ENCODE measurements at places on chromosomes 12 and 14.
A peak's percentile ranks its signal among the peaks of the same experiment; 100 is the strongest.

GRCh38 chr14:20197459-20197858 lies 6.8 kb downstream of the OR11G2 start:
- no peak for DNase-seq

- no peak for DNase-seq
These were observed 192.0 kb downstream of the SYT10 start for GRCh38 chr12:33247625-33248024.

GRCh38 chr12:116087962-116088361 lies 189.5 kb downstream of the MED13L start:
- no peak for DNase-seq

GRCh38 chr12:3351731-3352130 lies 139.3 kb upstream of the PRMT8 start:
- peak; percentile 45 for DNase-seq

DNA sequence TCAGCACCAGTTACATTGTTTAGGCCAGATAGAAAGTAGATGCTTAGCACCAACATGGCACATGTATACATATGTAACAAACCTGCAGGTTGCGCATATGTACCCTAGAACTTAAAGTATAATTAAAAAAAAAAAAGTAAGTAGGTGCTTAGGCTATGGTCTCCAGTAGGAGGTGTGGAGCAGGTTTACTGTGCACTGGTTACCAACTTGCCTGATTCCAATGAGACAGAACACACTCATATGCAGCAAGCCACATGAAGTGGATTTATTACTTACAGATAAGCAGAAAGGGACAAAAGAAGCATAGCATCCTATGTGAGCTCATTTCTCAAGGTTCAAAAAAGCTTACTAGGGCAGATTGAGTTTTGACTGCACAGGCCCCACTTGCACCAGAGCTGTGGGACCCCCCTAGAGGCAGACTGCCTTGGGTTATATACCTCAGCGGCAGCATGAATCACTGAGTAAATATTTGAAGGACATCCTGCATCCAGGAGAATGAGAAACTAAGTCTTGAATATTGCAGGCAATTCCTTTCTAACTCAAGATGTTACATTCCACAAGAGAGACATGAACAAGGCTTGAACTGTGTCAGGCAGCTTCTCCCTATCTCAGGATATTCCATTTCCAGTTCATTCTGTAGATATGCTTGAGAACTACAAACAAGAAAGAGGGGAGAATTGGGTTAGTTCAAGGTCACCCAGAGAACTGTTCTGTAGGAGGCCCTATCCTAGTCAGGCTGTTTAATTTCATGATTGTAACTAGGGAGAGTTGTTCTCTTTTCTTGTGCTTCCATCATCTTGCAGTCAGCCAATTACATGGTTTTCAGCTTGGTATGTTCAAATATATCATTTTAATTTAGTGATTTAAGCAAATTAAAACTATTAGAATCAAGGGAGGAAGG lies 30.1 kb downstream of the LRFN5 start:
- no peak for DNase-seq

DNA sequence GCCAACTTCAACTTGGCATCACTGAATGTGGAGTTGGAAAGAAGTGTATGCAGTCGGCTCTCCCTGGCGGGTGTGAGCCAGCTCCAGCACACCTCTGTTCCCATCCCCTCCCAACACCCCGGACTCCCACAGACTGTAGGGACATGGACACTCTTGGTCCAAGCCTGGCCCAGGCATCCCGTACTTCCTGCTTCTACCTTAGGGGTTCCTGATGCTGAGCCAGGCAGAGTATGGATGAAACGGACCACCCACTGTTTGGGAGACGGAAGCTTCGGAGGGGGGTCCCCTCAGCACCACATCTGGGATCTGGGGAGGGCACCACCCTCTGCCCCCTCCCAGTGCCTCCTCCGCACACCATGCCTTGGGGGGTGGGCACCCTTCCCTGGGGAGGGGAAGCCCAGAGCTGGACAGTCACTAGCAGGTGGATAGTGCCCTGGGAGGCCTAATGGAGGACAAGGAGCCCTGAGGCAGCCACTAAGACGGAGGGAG lies 62.0 kb downstream of the LGMN start:
- no peak for DNase-seq

DNA sequence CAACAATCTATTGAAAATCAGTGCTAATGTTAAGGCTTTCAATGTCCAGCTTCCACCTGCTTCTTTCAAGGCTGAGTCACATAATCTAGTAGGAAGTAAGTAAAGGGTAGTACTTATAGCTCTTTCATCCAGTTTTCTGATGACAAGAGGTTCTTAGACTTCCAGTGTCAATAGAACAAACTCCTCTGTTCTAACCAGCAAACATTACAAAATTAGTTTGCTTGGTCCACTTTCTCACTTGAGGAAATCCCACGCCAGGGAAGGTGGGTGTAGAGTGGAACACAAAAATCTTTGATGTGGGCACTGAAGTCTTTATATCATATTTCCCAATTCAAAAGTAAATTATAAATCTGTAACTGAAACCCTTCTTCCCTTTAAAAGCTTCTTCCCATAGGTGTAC lies 2.6 kb downstream of the NPC2 start:
- DNase-seq, result no peak

GRCh38 chr12:54027442-54027786 lies 826 bp upstream of the HOXC6 start:
- DNase-seq, result no peak

DNA sequence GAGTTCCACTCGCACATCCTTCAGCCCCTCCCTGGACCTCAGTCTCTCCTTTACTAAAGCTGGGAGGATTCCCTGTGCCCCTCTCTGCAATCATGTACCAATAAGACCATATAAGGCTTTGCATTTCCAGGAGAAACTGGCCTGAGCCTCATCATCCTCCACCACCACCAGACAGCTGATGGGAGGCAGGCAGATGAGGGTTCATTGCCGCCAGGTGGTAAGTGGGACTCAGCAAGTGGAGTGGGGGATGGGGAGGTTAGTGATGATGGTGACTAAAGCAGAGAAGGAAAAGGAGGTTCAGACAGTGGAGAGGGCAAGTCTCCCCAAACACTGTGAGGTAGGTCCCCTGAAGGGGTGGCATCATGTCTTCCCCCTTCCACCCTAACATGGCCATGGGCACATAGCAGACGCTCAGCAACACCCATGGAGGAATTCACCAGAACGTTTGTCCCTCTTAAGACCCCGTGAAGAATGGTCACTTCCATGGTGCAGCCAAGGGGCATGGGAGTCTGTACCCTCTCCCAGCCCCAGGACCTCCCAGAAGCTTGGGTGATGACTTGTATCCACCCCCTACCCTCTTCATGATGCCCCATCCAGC lies 4.5 kb upstream of the TNFRSF1A start:
- no peak for DNase-seq

GRCh38 chr12:120110550-120111501 lies 5.7 kb downstream of the RAB35 start:
- peak; percentile 14 for DNase-seq

DNA sequence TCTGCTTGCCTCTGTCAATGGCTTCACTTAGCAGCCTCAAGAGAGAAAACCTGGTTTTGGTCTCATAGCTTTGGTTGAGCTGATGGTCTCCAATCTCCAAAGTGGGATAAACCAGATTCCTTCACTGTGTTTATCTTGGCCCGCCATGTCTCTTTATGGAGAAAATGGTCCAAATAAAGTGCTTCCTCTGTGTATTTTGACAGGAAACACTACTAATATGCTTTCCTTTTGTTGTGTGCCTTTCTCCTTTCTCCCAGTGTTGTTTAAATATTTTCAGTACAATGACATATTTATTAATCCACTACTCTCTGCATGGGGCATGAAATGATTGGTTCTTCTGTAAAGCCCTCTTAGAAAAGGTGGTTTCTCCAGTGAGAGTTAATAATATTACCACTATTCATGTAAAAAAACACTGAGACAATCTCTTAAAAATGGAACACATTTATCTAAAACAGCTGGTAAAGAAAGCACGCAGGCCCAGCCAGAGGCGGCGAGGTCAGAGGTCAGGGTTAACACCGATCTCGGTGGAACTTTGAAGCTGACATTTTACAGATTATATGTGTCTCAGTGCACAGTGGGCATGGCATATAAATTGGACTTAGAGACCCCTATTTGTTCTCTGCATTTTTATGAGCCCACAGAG lies 24.2 kb downstream of the TMEM30B start:
- no peak for DNase-seq

- DNase-seq, result no peak
These were observed 773.8 kb upstream of the TBX3 start for GRCh38 chr12:115457798-115458197.

GRCh38 chr14:96002498-96002884 lies 36.7 kb upstream of the C14orf132 start:
- DNase-seq, result no peak

DNA sequence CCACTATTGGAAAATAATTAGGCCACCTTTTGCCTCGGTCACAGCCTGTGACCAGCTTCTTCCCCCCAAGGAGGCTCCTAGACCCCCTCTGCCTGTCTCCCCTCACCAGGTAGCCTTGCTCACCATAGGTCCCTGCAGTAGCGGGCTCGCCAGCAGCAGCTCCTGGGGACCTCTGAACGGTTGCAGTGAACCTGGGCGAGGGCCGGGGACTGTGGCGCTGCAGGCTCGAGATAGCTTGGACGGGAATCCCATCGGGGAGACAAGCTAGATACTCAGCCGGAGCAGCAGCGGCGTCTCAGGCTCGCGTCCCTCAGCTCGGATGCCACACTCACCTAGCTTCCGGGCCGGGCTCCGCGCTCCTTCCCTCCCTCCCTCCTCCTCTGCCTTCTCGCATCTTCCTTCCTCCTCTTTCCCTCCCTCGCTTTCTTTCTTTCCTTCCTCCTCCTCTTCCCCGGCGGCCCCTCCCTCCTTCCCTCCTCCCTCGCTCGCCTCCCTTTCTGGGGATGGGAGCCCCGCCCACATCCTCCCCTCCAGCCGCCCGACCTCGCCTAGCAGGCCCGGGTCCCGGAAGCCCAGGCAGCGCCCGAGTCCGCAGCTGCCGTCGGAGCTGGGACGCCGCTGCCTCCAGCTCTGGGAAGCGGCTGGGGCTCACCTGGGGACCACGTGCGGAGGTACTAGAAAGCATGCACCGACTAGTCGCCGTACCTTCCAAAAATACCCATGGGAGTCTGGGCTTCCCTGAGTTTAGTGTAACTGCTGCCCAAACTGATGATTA lies at the start of gene BMP4:
TSS of gene BMP4 (minus strand) at position 399 of the 775 bp plus-strand sequence. CDS start 4,603 bp downstream, outside the sequence.
- DNase-seq, result no peak

GRCh38 chr14:37991027-37991426 lies 216.7 kb upstream of the SSTR1 start:
- no peak for DNase-seq

- no peak for DNase-seq
These were observed 812.4 kb downstream of the NRXN3 start for GRCh38 chr14:78982551-78982950.

DNA sequence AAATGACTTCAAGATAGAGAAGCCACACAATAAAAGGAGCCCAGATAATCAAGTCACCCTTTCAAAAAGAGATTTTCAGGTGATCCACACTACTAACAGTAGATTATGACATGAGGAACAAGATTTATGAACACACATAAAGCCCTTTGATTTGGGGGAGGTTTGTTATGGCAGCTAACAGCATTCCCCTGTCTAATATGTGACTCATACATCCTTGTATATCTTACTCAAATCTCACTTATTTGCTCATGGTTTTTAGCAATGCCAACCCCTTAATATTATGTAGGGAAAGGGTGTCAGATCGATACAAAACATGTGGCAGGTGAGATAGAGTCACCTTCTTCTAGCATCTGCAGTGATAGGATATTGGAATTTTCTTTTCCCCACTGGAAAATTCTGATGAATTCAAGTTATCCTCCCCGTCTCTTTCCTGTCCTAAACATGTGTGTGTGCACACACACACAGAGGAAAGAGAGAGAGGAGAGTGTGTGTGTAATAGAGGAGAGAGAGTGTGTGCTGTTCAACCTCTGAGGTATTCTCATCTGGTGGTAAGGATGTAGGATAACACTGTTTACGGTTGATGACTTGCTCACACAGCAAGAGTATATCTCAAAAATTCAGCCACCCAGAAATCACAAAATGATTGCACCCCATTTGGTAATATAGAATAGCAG lies 319.9 kb downstream of the KCNC2 start:
- DNase-seq, result peak; percentile 39

- DNase-seq, result no peak
These were observed 126.0 kb upstream of the PZP start for GRCh38 chr12:9334041-9334692.

- DNase-seq, result no peak
These were observed 146.0 kb upstream of the PLEKHG7 start for GRCh38 chr12:92556637-92557421.

DNA sequence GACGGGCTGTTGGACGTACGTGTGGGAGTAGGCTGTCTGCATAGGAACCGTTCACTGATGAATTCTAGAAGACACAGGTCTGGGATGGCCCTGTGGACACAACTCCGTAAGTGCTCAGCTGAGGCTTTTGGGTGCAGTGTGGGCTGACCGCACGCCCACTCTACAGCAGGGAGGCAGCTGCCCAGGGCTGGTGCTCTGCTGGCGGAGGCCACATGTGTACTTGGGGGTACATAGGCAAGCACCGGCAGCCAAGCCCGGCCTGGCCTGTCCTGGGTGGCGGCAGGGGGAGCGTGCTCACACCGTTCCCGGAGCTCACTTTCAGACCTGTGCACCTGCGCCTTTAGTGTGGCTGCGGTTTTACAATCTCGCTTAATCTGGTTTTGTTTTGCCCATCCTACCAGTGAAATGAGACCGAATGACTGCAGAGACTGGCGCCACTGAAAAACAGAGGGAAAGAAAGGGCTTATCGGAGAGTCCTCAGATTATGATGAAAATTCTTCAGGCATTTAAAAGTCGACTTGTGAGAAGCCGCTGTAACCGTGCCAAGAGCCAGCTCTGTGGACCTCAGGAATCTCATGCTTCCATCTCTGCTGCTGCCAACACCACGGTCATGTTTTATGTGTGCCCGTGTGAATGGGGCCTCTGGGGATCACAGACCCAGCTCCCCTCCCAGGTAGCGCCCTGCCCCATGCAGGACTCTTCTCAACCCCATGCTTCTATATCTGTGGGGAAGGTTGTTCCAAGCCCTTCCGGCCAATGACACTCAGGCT lies 45.8 kb downstream of the SSH1 start:
- DNase-seq, result no peak

DNA sequence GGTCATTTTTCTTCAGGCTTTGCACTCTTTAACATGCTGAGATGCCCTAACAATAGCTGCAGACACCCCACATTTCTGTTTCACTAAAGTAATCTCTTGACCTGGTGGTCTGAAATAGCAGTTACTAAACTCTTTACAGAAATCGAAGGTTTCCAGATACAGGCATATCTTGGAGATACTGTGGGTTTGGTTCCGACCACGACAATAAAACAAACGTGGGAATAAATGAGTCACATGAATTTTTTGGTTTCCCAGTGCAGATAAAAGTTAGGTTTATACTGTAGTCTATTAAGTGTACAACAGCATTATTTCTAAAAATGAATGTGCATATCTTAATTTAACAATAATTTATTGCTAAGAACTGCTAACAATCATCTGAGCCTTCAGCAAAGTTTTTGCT lies 208.7 kb downstream of the EGLN3 start:
- no peak for DNase-seq

GRCh38 chr12:93183940-93184671 lies 193.6 kb upstream of the NUDT4 start:
- DNase-seq, result no peak

GRCh38 chr12:57793920-57794319 lies 11.3 kb downstream of the TSFM start:
- DNase-seq, result no peak

Measured in putamen (tissue), 1 donor.